ENCODE measurements at places on chromosomes 13 and 19. TPM values are rescaled to one million over a fixed set of nuclear protein-coding genes. Genes with fewer than 3 reads are reported as not detected.

Gene RNF126
- 107 TPM for total RNA-seq

Gene TNFRSF19
- not detected for total RNA-seq

- peaks cover 46% of the 10 kb centered on the region for H3K27me3 ChIP-seq
- H3K27ac ChIP-seq, result no peak overlapping the region
- DNase-seq, result no peak
- no peak overlapping the region for H3K4me3 ChIP-seq
Observed at GRCh38 chr19:45213031-45213430, 32.2 kb downstream of the EXOC3L2 start.

DNA sequence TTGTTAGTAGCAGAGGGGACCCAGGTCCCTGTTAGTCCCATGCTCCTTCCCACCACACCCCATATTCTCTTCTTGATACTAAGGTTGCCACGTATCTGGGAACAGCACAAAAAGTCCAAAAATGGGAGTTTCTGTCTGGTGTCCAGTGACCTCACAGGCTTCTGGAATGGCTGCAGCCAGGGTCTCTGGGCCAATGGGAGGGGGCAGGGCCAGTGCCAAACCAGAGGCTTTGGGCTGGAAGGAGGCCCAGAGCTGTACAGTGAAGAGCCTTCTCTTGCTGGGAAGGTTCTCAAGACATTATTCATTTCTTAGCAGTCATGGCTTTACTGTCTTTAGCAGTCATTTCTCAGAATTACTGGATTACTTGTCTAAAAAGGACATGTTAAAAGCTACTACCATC lies 119.2 kb downstream of the FRY start:
- H3K27me3 ChIP-seq, result peaks cover 3% of the 10 kb centered on the region
- no peak overlapping the region for H3K4me3 ChIP-seq
- no peak for DNase-seq
- no peaks in the 10 kb centered on the region for H3K4me1 ChIP-seq
- H3K36me3 ChIP-seq, result no peaks in the 10 kb centered on the region

DNA sequence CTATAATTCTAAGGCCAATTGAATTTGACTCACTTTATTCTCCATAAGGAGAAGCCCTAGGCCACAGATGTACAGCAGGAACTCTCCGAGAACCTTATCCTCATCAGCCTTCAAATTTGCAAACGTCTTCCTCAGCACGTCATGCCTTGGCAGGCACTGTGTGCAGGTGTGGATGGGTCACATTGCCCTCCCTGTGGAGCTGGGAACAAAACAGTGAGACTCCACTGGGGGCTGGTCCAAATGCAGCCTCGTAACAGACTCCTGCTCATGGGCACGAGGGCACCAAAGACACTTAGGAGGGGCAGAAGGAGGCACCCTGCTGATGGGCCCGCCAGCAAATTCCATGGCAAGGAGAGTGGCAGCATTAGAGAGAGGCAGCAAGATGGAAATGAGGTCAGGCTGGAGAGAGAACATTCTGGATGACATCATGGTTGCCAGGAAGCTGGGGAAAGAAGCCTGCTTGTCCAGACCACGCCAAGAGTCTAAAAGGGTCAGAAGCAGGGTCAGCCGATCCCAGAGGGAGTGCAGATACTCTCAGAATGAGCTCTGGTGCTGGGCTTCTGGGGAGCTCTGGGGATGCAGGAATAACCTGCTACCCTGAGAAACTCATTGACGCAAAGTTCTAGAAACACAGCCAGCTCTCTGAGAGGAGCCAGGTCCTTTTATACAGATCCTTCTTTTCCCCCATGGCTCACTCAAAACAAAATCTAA lies 242.2 kb downstream of the B3GLCT start:
- no peaks in the 10 kb centered on the region for H3K4me1 ChIP-seq
- H3K4me3 ChIP-seq, result no peak overlapping the region
- H3K36me3 ChIP-seq, result no peaks in the 10 kb centered on the region
- DNase-seq, result no peak

- peaks cover 6% of the 10 kb centered on the region for H3K27me3 ChIP-seq
- H3K36me3 ChIP-seq, result no peaks in the 10 kb centered on the region
- DNase-seq, result peak; percentile 81
Observed at GRCh38 chr19:10580979-10581631, 6.0 kb downstream of the AP1M2 start.

DNA sequence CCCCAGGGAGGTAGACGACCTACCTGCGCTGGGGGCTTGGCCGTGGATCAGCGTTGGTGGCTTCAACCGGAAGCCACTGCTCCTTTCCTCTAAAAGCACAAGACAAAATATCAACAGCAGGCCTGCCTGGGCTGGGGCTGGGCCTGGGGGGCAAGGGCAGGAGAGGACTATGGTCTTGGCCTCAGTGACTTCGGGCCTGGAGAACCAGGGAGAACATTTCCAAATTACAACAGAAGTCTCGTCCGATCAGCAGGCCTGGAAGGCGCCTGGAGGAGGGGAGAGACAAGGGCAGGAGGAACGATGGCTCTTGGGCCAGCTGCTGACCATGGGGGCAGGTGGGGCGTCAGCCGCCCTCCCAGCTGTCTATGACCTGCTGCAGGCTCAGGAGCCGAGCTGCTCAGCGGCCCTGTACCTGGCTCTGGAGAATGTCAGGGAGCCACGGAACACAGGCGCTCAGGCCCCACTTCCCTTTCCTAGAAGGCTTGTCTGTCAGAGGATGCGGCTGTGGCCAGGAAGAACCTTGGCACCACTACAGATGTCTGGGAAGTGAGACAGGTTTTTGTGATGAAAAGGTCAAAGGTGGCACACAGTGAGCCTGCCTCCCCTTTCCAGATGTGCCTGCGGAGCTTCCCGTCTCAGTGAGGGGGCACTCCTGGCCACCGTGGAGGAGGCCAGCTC lies 19.5 kb downstream of the CAPS start:
- no peak overlapping the region for H3K27ac ChIP-seq
- no peak overlapping the region for H3K4me3 ChIP-seq
- no peak for DNase-seq

- no peaks in the 10 kb centered on the region for H3K36me3 ChIP-seq
- no peak overlapping the region for H3K27ac ChIP-seq
- H3K4me3 ChIP-seq, result no peak overlapping the region
- peaks cover 3% of the 10 kb centered on the region for H3K27me3 ChIP-seq
- no peaks in the 10 kb centered on the region for H3K4me1 ChIP-seq
Observed at GRCh38 chr13:97539651-97540610, 106.0 kb downstream of the RAP2A start.

DNA sequence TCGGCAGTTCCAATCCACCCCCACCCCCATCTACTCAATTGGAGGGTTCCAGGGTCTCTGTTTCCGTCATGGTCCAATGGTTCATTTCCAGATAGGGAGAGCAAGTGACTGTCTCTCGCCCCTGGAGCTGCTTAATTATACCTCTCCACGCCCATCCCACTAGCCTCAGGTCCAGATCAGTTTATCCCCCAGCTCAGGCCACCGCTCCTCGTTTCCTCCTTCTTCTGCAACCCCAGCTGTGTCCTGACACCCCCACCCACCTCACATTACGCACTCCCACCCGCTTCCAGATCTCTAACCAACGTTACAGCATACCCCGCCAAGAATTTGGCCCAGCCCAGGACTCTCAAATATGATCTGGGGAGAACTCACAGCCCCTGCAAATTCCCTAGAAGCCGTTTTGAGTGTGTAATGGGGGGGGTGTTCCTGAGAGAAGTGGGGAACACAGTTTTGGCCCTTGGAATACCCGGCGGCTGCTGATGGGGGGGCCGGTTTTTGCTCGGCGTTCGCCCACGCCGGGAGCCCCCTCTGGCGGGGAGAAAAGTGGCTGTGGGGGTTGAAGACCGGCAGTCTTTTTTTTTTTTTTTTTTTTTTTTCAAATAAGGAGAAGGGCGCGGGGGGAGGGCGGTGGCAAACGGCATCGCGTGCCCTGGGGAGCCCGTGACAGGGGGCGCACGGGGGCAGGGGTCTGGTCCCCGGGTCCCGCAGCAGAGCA lies 1.7 kb upstream of the PDE4A start:
- peak overlapping the region; percentile 77 for H3K4me3 ChIP-seq
- peak overlapping the region; percentile 88 for H3K27ac ChIP-seq
- H3K36me3 ChIP-seq, result peaks cover 11% of the 10 kb centered on the region
- DNase-seq, result no peak
- H3K27me3 ChIP-seq, result peaks cover 4% of the 10 kb centered on the region

GRCh38 chr19:10228920-10229319 lies 2.2 kb downstream of the S1PR2 start:
- DNase-seq, result no peak
- H3K4me1 ChIP-seq, result peaks cover 20% of the 10 kb centered on the region
- peak overlapping the region; percentile 64 for H3K4me3 ChIP-seq
- peaks cover 3% of the 10 kb centered on the region for H3K36me3 ChIP-seq
- peaks cover 5% of the 10 kb centered on the region for H3K27me3 ChIP-seq

DNA sequence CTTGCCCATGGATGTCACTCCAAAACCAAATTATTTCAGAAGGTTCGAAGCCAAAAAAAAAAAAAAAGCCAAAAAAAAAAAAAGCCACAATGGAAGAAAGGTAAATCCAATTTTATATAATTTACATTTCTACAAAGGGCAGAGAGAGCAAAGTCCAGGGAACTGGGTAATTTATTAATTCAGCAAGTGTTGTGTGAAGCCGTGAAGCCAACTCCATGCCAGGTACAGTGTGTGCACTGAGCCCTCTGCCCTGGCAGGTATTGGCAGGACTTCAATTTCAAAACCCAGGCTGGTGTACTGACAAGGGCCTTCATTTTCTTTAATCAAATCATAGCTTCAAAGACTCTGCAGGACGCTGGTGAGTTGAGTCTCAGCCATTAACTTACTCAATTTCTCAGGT lies 5.5 kb upstream of the RFPL4A start:
- H3K4me3 ChIP-seq, result no peak overlapping the region
- no peak for DNase-seq
- no peak overlapping the region for H3K27ac ChIP-seq
- no peaks in the 10 kb centered on the region for H3K27me3 ChIP-seq

DNA sequence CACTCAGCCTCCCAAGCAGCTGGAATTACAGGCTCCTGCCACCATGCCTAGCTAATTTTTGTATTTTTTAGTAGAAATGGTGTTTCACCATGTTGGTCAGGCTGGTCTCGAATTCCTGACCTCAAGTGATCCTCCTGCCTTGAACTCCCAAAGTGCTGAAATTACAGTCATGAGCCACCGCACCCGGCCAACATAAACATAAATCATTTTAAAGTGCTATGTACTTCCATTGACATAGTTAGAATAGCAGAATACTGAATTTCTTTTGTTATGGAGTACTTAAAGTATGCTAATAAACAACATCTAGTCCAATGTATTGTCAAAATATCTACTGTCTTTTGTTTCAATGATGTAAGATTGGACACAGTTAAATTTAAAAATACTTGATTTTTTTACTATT lies 539.0 kb downstream of the PCDH9 start:
- H3K36me3 ChIP-seq, result no peaks in the 10 kb centered on the region
- no peak for DNase-seq
- H3K4me1 ChIP-seq, result no peaks in the 10 kb centered on the region
- H3K27me3 ChIP-seq, result no peaks in the 10 kb centered on the region
- no peak overlapping the region for H3K27ac ChIP-seq
- H3K4me3 ChIP-seq, result no peak overlapping the region

DNA sequence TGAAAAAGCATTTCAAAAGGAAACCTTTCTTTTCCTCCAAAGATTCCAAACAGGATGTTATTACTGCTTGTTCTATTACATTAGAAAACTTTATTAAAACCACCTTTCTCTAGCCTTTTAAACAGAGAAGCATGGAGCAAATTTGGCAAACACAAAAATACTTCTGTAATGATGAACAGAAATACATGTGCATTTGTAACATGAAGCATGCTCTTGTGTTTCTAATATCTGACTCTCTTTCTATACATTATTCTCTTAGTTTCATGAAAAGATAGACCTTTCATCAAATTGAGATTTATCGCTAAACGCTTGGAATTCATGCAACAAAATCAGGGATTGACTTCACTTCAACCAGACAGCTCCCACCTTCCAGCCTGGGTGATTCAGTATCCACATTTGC lies 152.8 kb upstream of the IRS2 start:
- H3K4me1 ChIP-seq, result no peaks in the 10 kb centered on the region
- H3K36me3 ChIP-seq, result no peaks in the 10 kb centered on the region
- no peak for DNase-seq

GRCh38 chr19:49801966-49802661 lies 11.0 kb downstream of the FUZ start:
- peaks cover under 1% of the 10 kb centered on the region for H3K4me1 ChIP-seq
- peaks cover 16% of the 10 kb centered on the region for H3K36me3 ChIP-seq
- H3K27ac ChIP-seq, result no peak overlapping the region
- H3K4me3 ChIP-seq, result no peak overlapping the region
- DNase-seq, result no peak

GRCh38 chr13:107330484-107330883 lies 762.5 kb upstream of the ARGLU1 start:
- DNase-seq, result no peak
- no peaks in the 10 kb centered on the region for H3K36me3 ChIP-seq
- no peak overlapping the region for H3K4me3 ChIP-seq
- no peaks in the 10 kb centered on the region for H3K27me3 ChIP-seq

DNA sequence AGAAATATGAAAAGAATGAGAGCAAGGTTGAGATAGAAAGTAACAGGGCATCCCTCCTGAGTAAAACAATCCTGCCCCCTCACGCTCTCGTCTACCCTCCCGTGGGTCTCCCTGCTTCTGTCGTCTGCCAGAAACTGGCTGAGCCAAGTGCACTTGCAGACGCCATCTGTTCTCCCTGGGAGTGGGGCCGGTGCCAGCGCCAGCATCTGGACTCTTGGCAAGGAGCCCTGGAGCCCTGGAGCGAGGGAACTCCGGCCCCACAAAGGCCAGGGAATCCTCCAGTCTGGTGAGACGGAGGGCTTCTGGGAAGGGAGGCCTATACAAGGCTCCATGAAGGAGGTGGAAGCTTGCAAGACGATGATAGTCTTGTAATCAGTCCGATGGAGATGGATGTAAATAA lies 2.3 kb upstream of the TMEM91 start:
- no peak for DNase-seq
- peaks cover 2% of the 10 kb centered on the region for H3K27me3 ChIP-seq
- H3K4me3 ChIP-seq, result no peak overlapping the region
- H3K27ac ChIP-seq, result no peak overlapping the region
- H3K36me3 ChIP-seq, result peaks cover 6% of the 10 kb centered on the region

Gene SWSAP1
- total RNA-seq, result 3.9 TPM

DNA sequence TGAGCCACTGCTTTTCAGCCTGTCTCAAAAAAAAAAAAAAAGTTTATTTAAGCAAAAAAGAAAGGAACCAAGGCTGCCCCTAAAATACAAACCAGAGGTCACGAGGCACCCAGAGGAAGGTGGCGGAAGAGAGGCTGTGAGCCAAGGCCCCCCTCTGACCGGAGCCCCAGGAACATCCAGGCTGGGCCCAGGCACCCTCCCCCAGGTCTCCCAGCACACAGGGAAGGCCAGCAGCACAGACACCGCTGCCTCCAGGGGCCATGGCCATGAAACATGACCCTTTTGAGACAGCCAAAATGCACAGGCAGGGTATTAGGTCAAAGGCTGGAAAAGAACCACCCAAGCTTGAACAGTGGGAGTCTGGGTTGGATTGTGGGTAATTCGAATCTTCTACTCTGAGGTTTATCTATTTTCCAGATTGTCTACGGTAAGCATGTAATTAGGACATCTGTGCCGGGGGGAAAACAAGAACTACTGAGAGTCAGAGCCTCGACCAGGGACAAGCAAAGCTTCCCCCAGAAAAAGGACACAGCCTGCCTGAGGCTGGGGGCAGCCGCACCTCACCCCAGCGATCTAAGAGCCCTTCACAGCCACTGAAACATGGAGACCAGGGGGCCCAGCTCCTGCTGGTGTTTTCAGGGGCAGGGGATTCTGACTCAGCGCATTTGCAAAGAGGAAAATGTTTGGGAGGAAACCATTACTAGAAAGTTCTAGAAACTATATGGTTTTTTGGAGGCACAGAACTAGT lies 8.4 kb downstream of the PEX11G start:
- H3K27ac ChIP-seq, result no peak overlapping the region
- H3K36me3 ChIP-seq, result no peaks in the 10 kb centered on the region
- no peak for DNase-seq
- no peaks in the 10 kb centered on the region for H3K27me3 ChIP-seq
- no peaks in the 10 kb centered on the region for H3K4me1 ChIP-seq

Gene NMRK2
- total RNA-seq, result not detected

Gene ZNF491
- 0.54 TPM for total RNA-seq

Gene VSTM1
- total RNA-seq, result not detected

All from activated T-helper 1 cell treated with anti-CD3 and anti-CD28 coated beads, Interleukin-12 subunit alpha, Interleukin-12 subunit beta, Interleukin-2, Interleukin-4 antibody, amounts not matched to agents 30 ng/mL and 10 ng/mL and 1 ng/mL, durations not matched to agents 14 hours and 24 hours and 36 hours (primary cell).